ENCODE measurements at places on chromosomes 6 and 20. TPM values are rescaled to one million over a fixed set of nuclear protein-coding genes. Genes with fewer than 3 reads are reported as not detected.

The SLC22A1 gene
- total RNA-seq: 1.9 TPM

The LY86 gene
- 1.1 TPM for total RNA-seq

The IL17F gene
- total RNA-seq: not detected

The TSPO2 gene
- total RNA-seq: not detected

The SIM1 gene
- not detected for total RNA-seq

The AGER gene
- 7.9 TPM for total RNA-seq

The TSBP1 gene
- total RNA-seq: not detected

The TBX18 gene
- 0.49 TPM for total RNA-seq

The SLA2 gene
- total RNA-seq: 0.54 TPM

The ADGRF1 gene
- not detected for total RNA-seq

The SLC35D3 gene
- 1.4 TPM for total RNA-seq

The KIAA1755 gene
- 20.4 TPM for total RNA-seq

The CST4 gene
- total RNA-seq: not detected

The PRICKLE4 gene
- 4.1 TPM for total RNA-seq
